ENCODE measurements at places on chromosomes 3 and 15. TPM values are rescaled to one million over a fixed set of nuclear protein-coding genes. Genes with fewer than 3 reads are reported as not detected.

The TNFAIP8L3 gene
- 1.1 TPM for total RNA-seq

The RAB8B gene
- total RNA-seq, result 18.8 TPM

The VPS39 gene
- total RNA-seq, result 15.2 TPM

The CCDC191 gene
- total RNA-seq, result 0.91 TPM

The FGD5 gene
- total RNA-seq, result not detected

The MYH15 gene
- total RNA-seq, result 0.31 TPM

All from hair follicular keratinocyte (primary cell).